ENCODE measurements at places on chromosomes 3 and 15.

DNA sequence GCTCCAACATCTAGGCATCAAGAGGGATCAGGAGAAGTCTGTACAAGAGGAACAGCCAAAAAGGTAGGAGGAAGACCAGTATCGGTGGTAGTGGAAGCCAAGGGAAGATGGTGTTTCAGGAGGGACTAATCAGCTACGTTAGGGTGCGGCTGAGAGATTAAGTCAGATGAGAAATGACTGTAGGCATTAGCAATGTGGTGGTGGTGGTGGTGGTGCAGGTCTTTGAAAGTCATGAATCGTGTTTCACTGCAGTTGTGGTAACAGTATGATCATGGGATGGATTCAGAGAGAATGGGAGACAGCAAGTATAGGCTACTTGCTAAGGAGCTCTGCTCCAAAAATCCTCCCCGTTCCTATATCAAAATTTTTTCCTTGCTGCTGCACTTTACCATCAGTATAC, 35.5 kb downstream of the ASTE1 start:
- DNase-seq: no peak

DNA sequence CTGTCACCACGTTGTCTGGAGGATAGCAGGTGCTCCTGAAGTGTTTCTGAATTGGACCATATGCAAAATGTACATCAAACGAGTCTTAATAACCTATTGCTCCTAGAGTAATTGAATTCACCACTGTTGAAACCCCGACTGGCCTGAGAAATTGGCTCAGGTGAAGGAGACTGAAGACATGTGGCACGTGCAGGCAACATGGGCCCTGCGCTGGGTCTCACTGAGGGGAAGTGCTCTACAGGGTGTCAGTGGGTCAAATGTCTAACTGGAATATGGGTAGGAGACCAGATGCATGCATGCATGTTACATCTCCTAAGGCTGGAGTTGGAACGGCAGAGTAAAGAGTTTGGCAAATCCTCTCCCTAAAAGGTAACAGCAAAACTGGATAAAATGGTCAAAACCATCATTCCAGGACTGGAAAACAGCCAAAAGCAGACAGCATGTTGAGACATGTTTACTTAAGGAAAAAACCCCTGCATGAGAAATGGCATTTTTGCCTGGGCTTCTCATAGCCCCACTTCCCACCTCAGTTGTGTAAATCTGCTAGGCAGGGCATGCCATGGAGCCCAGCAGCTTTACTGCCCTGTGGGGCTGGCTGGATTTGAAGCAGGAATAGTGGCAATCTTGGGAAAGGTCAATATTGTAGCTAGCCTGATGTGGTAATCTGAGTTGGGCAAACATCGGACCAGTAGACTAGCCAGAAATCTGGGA, 131.3 kb downstream of the TJP1 start:
- DNase-seq: no peak

GRCh38 chr15:28957606-28958498, 72.1 kb downstream of the APBA2 start:
- DNase-seq: no peak

- peak; percentile 71 for DNase-seq
Observed at GRCh38 chr3:52339612-52340011, 23.5 kb downstream of the DNAH1 start.

DNA sequence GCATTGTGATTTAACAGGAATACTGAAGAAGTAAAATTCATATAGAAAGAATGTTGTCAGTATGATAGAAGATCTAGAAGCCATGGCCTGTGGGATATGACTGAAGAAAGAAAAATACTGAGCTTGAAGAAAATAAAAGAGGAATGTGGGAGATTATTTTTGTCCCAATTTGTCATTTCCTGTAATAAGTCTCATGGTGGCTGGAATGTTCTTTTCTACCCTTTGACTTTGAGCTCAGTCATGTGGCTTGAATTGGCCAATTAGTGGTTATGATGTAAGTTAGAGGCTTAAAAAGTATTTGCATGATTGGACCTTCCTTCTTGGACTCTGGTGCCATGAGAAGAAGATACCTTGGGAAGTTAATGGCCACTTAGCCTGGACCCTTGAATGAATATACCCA, 14.1 kb downstream of the APH1B start:
- no peak for DNase-seq

DNA sequence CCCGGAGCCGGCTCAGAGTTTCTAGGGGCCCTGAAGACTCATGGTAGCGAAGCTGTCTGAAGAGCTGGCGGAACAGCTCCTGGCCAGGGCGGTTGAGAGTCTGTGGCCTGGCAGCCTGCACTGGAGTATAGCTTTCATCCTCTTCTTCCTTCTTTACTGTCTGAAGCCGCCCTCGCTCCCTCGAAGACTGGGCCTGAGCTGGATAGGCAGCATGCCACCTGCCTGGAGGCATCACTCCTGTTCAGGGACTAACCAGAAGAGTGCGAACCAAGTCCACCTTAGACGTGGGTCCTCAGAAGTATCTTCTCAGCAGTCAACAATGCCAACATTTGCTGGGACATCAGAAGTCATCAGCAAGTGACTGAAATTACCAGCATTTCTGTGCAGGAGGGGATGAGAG, 22.2 kb downstream of the ZNF445 start:
- DNase-seq: no peak

GRCh38 chr3:37097776-37098175, 76.6 kb downstream of the LRRFIP2 start:
- no peak for DNase-seq

DNA sequence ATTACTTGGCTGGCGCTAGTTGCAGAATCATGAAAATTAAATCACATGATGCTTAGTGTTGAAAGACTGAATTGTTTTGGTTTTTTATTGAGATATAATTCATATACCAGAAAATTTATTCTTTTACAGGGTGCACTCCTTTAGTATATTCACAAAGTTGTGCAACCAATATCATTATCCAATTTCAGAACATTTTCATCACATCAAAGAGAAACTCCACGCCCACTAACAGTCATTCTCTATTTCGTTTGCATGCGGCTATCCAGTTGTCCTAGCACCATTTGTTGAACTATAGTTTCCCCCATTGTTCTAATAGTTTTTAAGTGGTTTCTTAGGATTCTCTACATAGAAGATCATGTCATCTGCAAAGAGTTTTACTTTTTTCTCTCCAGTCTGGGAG, 3.7 kb downstream of the EHD4 start:
- no peak for DNase-seq

GRCh38 chr15:68524753-68525584, 53.8 kb upstream of the CORO2B start:
- DNase-seq: no peak

DNA sequence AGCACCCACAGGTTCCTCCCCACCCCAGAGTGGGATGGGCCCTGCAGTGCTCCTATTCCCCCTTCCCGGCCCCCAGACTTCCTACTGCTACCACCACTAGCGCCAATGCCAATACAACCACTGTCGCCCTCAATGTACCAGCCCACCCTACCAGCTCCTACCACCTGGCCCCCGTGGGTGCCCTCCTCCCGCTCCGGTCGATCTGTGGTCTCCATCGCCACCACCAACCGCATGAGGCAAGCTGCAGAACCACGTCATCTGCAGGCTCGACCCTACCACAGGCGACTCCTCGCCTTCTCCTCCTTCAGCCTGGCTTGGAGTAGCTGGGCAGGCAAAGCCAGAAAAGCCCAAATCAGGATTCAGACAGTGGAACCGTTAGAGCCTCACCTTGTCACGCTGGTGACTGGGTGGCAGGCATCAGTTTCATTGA, 179.3 kb downstream of the POTEB3 start:
- no peak for DNase-seq

- DNase-seq: no peak
Observed at GRCh38 chr3:197975311-197975710, 15.3 kb downstream of the LMLN start.

DNA sequence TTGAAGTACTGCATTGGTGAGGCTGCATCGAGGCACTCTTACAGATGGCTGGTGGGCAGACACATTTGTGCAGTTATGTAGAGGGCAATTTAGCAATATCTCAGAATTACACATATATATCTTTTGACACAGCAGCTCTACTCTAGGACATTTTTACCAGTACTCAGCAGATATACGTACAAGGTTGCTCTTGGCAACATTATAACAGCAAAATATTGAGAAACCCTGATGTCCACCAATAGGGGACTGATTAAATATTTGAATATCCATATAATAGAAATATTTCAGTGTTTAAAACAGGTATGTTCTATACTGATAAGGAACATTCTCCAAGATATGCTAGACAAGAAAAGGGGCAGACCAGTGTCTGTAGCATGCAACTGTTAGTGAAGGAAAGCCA, 7.9 kb upstream of the FBXO22 start:
- no peak for DNase-seq

DNA sequence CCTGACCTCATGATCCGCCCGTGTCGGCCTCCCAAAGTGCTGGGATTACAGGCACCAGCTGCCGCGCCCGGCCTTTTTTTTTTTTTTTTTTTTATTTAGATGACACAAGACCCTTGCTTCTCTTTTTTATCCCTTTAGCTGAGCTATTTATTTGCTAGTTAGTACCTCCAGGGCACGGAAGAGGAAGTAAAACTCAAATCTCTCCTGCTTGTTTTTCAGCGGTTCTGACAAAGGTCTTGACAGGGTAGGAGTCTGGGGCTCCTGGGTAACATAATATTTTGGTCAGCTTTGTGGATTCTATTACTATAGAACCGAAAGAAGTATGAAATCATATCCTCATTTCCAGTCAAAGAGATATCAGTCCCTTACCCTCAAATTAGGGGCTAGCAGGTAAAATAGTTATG, 44.0 kb upstream of the ETV5 start:
- peak; percentile 80 for DNase-seq

- no peak for DNase-seq
Observed at GRCh38 chr3:103059432-103059831, 624.6 kb downstream of the ZPLD1 start.

- DNase-seq: no peak
Observed at GRCh38 chr3:173889596-173889995, 492.1 kb downstream of the NLGN1 start.

DNA sequence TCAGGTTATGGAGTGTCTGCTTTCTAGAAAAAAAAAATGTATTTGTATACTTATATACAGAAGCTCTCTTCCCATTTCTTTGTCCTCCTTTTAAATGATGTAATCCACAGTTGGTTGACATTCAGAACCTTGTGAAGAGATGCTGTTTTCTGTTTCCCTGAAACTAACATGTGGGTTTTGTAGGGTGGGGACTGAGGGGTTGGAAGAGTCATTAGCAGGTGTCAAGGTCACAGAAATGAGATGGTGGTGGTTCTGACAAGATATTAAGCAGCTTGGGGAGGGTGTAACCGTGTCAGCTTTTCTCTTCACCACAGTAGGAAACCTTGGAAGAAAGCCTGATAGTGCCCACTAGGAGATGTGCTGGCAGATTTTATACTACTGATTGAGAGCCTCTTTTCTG, 2.4 kb downstream of the RASA2 start:
- no peak for DNase-seq

DNA sequence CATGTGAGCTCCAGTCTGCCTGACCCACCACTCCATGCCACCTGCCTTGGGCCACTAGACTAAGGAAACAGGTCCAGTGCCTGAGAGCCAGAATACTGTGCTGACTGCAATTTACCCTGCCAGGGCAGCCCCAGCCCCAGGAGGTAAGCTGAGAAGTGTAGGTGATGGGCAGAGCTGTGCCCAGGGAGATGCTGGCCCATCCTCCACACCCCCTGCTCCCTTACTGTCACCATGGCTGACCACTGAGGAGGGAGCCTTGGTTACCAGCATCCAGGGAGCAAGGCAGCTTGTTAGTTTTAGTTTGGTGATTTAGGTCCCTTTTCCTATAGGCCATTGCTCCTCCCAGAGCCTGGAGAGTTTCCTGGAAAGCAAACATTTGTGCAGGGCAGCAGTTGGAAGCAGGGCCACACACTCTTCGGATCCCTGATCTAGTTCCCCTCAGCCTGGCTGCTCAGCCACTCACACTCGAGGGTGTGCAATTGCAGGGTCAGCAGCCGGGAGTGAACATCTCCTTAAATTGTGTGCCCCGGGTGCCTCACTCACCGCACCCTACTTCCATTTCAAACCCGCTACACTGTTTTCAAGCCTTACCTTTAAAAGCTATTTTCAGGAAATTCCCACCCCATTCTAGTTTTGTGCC, 2.0 kb downstream of the GALNT15 start:
- no peak for DNase-seq

DNA sequence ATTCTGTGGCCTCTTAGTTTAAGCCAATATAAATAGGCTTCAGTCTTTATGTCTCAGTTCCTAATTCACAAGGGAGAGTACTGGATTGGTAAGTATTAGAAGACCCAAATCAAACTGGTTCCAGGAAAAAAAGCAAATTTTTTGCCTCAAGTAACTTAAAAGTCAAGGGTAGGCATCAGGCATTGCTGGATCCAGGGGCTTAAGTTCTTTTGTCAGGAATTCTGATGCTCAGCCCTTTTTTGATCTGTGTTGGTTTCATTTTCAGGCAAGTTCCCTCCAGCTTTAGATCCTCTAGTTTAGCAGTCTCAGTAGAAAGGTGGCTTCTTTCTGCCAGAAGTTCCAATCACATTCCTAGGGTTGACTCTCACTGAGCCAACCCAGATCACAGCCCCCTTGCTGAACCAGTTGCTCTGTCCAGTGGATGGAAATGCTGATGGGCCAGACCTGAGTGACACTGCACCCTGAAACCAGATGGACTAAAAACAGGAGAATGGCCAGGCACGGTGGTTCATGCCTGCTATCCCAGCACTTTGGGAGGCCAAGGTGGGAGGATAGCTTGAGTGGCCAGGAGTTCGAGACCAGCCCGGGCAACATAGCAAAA, 253.5 kb downstream of the SHQ1 start:
- DNase-seq: no peak

DNA sequence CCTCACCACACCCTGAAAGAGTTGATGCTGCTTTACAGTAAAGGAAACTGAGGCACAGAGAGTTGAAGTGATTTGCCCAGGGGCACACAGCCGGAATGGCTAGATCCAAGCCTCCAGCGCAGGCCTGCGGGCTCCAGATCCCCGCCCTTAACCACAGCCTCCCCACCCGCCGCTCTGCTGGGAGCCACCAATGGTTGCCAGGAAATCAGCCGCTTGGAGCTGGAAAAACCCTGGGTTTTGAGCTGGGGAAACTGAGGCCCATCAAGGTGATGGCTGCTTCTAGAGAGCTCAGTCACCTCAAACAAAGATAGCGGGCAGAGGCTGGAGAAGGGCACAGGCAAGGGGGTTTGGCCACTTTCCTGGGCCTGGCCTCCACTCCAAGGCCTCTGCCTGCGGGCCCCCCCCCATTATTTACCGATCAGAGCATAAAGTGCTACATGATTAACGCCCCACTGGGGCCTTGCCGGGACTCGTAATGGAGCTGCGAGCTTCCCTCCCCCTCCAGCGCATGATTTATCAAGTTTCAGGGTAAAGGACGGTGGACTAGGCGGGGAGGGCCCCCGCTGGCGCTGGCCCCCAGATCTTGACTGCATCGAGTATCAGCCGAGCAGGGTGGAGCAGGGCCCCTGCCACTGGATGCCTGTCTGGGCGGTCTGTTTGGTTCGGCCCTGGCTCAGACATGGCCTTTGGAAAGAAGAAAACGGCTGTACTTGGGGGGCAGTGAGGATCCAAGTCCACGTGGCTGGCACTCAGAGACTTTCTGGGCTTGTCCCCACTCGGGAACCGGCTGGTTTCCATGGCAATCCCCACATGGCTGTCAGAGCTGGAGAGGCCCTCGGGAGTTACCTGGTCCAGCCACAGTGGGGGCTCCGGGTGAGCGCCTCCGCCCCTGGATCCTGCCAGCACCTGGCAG, 9.1 kb downstream of the PLXND1 start:
- no peak for DNase-seq
